ENCODE measurements at places on chromosomes 1 and 21.

DNA sequence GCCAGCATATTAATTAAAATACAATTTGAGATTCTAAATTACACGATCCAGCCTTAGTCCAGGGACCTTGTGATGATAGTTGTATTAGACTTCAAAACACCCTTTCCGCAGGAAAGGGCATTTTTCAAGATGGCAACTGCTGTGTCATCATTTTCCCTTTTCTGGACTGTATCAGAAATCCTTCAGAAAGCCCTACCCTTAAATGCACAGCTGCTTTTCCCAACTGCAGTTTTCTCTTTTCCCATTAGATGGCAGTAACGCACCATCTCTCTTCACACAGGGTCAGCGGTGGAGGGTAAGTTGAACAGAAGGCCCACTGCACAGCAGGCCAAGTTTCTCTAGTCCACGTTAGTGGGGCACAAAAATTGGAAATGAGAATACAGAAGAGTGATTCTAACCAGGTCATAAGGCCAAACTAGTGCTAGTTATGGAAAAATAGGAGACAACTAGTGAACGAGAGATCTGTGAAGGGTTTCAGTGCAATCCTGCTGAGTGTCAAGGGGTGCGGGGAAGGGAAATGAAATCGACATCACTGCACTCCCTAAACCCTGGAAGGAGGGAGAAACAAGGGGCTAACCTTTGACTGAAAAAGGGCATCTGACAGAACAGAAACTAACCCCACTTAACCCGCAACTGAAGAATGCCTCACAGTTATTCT is 22.1 kb upstream of the TDRD10 start:
- DNase-seq, result no peak

- DNase-seq, result no peak
These were observed 66.0 kb upstream of the SDC3 start for GRCh38 chr1:30974536-30974935.

DNA sequence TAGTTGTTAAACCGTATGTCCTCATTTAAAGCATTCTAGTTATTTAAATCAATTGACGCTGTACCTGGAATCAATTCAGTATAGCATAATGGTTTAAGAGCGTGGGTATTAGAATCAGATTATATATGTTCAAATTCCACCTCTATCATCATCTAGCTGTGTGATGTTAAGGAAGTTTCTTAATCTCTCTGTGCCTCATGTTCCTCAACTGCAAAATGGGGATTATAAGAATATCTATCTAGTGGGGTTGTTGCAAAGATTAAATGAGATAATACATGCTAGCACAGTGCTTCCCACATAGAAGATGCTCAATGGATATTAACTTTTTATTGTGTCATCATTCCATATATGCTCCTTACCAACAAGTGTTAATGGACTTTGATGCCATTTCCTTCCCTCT is 16.0 kb downstream of the MIXL1 start:
- no peak for DNase-seq

DNA sequence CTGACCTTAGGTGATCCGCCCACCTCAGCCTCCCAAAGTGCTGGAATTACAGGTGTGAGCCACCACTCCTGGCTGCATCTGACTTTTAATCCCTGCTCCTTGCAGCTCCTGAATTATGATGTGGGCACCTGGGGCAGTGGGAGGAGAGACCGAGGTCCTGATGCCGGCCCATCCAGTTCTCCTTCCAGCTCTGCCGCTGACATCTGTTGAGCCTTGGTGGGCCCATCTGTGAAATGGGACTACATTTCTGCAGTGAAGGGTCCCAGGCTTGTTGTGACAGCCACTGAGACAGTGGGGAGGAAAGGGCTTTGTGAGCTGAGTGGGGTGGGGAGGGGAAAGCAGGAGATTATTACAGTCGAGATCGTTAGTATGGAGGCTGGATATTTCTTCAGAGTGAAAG is 11.8 kb downstream of the PLA2G2F start:
- no peak for DNase-seq

DNA sequence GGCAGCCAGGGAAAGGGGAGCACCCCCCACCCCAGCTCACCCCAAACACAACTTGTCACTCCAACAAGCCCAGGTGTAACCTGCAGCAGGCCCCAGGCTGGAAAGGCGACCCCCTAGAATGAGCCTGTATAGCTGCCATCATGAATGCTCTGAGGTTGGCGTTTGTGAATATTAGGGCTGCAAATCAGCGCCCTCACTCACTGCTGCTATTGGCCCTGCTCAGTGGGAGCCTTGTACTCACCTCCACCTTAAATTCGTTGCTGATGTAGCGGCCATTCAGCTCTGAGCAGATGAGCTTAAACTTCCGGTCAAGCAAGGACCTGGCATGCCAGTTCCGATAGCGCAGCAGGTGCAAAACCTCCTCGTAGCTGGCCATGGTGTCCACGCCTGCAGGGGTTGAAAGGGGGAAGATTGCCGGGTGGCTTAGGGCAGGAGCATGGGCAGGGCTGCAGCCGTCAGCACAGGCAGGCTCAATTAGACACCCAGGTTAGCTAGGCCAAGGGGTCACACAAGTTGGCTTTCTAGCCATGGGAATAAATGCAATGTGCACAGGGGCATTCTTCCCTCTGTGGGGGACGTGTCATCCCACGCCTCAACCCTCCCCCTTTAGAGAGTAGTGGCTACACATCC is 81.7 kb downstream of the PIK3CD start:
- DNase-seq, result no peak

DNA sequence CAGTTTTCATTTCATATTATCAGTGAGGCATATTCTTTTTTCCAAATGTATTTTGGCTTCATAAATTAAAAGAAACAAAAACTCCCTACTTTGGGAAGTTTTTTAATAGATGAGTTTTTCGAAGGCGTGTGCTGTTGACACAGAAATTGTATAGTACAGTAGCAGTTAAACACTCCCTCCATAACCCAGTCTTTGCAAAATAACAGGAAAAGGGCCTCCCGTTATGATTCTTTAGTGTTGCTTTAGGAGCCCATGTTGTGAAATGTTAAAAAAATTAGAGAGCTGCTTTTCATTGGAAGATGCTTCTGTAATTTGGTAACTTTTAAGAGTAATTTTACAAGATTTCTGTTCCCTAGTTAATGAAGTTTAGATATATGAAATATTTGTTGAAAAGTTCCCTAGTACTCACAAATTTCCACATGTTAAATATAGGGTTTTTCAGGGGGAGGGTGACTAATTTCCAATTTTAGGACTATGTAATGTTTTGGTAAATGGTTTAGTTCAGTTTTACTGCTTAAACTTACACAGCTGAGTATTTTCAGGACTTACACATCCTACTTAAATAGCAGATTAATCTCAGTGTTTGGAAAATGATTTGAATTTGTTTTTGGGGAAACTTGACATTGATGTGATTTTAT is 2.0 kb downstream of the CAMSAP2 start:
- DNase-seq, result no peak

GRCh38 chr1:153991151-153991630 is 629 bp downstream of the RPS27 start:
- no peak for DNase-seq

DNA sequence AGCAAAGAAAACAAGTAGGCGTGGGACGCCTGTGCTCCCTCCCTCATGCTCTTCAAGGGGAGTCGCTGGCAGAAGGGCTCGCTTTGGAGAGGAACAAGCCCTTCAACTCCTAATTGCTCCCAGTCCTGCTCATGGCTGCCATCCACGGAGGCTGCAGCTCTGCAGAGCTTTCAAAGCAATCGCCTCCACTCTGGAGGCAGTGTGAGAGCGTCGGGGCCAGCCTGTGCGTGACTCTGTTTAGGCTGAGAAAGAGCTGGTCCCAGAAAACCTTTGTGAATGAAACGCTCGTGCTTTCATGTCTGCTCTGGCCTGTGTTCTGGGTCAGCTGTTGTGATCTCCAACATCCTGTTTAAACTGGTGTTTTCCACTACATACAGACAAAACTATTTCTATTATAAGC is 23.9 kb upstream of the RUNX1 start:
- no peak for DNase-seq

- DNase-seq, result no peak
These were observed 8.7 kb downstream of the FAM131C start for GRCh38 chr1:16064536-16065268.

DNA sequence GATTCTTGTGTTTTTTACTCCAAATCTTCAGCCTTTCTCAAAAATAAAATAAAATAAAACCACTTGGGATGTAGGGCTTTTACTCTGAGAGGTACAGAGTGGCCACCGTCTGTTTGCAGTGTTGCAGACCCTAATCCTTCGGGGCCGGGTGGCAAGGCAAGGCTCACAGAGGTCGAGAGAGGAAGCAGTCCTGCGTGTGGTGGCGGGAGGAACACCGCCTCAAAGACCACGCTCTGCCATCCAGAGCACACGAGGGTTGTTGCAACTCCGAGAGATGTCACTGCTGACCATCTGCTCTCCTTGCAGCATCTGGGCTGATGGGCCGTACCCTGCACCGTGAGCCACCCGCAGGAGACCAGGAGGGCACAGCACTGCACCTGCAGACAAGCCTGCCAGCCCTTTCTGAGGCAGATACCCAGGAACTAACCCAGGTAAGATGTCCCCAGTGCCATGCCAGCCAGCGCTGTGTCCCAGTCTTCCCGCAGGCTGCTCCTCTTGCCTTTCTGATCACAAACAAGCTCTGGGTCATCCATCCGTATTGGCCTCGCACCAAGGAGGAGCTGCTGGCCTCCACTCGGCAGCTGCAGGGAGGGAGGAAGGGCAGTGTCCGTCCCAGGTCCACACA is 31.5 kb downstream of the SNAP47 start:
- no peak for DNase-seq

DNA sequence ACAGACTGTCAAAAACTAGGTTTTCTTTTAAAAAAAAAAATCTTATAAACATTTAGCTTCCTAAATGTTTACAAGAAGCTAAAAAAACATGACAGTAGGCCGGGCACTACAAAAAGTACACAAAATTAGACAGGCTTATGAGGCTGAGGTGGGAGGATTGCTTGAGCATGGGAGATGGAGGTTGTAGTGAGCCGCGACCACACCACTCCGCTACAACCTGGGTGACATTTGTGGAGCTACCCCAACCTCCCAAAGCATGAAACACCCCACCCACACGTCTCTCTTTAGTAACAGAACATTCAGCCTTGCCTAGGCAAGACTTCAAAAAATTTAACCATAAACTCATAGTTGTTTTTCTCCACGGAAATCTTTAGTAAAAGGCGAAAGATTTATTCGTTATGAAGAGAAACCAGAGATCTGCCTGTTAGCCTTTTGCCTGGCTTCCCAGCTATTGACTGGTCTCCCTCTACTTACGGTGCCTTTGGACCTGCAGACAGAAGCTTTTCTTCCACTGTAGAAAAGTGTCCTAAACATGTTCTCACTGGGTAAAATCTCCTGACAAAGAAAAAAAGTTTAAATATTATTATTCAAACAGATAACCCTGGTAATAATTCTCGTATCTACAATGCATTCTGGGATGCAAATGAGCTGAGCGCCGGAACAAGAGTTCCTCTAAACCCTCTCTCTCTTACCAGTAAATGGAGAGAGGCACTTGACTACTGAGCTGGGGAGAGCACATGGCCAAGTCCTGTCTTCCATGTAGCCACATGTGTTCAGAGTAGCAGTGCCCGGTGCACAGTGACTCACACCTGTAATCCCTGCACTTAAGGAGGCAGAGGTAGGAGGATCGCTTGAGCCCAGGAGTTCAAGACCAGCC is 9.2 kb downstream of the RNU5D-1 start:
- no peak for DNase-seq
